ENCODE measurements at places on chromosomes 16 and 17.

DNA sequence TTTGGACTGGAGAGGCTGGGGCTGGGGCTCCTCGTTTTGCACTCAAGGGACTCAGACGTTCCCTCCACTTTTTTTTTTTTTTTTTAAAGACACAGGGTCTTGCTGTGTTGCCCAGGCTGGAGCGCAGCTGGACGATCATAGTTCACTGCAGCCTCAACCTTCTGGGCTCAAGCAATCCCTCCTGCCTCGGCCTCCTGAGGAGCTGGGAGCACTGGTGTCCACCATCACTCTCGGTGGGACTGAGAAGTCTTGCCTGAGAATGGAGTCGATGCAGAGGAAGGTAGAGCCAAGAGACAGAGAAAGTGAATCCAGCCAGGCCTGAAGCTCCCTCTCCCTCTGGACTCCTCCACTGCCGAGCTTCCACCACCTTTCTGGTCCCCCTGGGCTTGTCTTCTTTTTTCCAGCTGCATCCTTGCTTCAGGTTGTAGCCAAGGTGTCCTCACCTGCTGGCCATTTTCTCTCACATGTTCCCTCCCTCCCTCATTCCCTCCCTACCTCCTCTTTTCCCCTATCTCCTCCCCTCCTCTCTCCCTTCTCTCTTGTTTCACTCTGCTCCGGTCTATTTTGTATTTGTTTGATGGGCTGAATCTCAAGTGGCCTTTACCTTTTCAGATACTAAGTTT is 233.8 kb downstream of the SNX29 start:
- peak; percentile 10 for DNase-seq

GRCh38 chr17:74677558-74678466 is 34.9 kb downstream of the CD300LF start:
- DNase-seq, result peak; percentile 94

DNA sequence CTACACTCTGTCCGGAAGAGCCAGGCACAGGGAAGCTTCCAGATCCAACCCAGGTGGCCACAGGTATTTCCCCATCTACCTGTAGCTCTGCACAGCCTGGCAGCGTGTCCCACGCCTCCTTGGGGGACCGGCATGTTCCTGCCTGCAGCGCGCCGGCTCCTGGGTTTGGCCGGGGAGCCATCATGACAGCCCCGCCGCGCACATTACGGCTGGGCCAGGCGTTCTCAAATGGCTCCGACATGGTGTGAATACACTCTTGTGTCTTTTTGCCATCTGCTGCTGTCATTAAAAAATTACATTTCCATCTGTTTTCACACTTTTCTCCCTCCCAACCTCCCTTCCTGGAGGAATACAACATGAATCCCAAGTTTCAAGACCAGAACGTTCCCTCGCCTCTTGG is 8.0 kb upstream of the GINS2 start:
- no peak for DNase-seq

- DNase-seq, result peak; percentile 62
These were observed 39.2 kb downstream of the FTO start for GRCh38 chr16:53743149-53743566.

DNA sequence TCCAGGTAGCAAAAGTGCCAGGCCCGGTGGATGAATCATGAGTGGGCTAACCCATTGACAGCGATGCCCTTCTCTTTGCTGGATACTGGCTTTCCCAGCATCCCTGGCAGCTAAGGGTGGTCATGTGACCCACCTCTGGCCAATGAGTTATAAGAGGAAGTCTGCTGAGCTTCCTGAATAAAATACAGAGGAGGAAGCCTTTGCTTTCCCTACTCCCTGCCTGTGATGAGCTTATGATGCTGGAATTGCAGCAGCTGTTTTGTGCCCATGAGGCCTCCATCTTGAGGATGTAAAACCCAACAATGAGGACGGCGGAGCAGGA is 15.0 kb upstream of the ATP2A3 start:
- DNase-seq, result peak; percentile 18

DNA sequence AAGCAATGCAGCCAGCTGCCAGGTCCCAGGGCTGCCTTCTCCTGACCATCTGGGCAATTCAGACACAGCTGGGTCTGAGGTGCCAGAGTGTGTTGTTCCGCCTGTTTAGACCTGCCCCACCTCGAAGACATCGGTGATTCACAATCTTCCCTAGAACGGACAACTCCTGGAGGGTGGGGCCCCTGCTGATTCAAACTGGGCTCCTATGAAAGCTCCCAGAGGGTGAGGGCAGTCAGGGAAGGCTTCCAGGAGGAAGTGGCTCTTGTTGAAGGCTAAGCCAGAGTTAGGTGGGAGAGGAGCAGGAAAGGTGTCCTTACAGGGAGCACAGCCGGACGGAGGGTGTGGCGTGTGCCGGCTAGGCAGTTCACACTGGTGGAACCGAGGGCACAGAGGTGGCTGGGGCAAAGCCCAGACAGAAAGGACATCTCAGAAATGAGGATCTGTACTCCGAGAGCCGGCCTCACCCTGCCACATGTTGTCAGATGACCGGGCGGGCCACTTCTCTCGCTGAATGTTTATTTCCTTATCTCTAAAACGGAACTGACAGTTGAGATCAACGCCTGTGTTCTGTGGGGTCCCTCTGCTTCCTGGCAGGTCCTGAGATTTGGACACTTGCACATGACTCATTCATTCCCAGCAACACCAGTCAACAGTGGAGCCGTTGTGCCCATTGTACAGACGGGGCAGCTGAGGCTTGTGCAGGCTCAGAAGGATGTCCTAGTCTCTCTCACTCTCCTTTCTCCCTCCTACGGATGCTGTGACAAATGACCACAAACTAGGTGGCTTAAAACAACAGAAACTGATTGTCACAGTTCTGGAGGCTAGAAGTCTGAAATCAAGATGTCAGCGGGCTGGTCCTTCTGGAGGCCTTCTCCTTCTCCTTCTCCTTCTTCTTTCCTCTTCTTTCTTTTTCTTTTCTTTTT is 26.9 kb upstream of the LITAF start:
- DNase-seq, result no peak
